ENCODE measurements at places on chromosomes 16 and 17.

DNA sequence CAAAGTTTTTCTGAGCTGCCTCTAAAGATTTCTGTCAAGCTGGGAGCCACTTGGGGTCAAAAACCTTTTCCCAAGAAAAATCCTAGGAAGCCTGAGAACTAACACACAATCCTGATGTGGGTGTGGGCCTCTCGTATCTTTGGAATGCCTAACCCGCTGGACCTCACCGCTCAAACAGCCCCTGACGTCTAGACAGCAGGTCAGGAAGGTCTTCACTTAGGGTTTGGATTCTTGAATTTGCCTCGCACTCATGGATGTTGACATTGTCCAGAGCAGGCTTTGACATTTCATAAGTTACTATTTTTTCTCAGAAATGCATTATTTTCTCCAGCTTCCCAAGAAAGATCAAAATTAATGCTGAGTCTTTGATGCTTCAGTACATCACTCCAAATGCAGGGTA lies 18.9 kb downstream of the TEX2 start:
- no peak for DNase-seq

- no peak for DNase-seq
Observed at GRCh38 chr16:29649588-29650494, 13.2 kb upstream of the SPN start.

- DNase-seq = no peak
Observed at GRCh38 chr16:6250511-6250910, 1082.1 kb upstream of the RBFOX1 start.

GRCh38 chr17:13888056-13888609 lies 181.2 kb upstream of the COX10 start:
- no peak for DNase-seq

- DNase-seq = no peak
Observed at GRCh38 chr16:88430185-88430523, 22.9 kb upstream of the ZFPM1 start.

DNA sequence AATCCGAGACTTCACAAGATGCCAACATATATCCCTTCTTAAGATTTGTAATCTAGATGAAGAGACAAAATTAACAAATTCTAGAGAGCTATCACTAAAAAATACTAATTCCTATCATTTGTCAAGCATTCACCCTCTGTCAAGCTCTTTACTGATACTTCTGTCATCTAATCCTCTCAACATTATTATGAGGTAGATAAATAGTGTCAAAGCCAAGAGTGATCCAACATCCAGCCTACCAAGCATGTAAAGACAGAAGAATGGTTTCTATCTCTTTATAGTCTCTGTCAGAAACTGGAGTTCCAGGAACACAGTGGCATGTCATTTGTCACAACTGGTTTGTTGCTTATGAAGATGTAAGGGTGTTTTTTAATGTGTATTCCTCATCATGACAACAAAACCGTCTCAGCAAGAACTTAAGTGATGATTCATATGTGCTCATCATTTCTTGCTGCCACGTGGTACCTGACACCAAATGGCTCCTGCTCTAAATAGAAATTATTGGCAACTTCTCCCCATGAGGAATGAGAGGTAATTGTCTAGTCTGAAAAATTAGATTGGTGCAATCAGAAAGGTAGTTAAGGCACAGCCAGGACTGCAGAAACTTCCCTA lies 196.8 kb downstream of the TOX3 start:
- DNase-seq = no peak

DNA sequence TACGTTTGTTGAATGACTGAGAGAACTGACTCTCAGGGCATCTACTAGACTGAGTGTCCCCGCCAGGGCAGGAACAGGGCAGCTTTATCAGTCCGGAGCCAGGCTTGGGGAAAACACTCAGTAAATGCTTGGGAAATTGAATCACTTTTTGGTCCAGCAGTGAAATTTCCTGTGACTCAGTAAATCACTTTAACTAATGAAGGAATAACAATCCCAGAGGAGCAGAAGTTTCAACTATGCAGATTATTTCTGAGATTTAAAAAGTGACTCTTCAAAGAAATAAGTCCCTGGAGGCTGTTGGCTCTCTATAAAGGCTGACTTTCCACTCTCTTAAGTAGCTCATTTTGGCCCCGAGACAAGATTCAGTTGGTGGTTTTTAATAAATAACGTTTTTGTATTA lies 101.8 kb downstream of the FOXL1 start:
- no peak for DNase-seq

GRCh38 chr16:55613613-55614335 lies 42.0 kb upstream of the SLC6A2 start:
- no peak for DNase-seq

DNA sequence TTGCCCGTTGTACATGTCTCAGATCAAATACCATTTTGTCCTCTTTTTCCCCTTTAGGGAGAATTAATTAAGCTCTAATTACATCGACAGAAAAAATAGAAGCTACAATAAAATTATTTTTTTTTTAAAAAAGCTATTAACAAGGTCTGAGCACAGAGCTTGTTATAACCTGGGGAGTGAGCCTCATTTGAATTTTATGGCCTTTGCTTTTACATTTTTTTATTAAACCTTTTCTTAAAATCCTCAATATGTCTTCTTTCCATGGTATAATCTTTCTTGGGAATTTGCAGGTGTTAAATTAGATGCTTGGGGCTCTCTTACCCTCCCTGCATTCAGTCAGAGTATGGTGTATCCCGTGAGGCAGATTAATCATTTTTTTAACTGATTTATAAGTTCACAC lies 212.5 kb upstream of the XYLT1 start:
- no peak for DNase-seq

GRCh38 chr17:76568811-76569221 lies 16.8 kb downstream of the ST6GALNAC2 start:
- no peak for DNase-seq

GRCh38 chr16:85557083-85557970 lies 55.8 kb upstream of the GSE1 start:
- DNase-seq = no peak

DNA sequence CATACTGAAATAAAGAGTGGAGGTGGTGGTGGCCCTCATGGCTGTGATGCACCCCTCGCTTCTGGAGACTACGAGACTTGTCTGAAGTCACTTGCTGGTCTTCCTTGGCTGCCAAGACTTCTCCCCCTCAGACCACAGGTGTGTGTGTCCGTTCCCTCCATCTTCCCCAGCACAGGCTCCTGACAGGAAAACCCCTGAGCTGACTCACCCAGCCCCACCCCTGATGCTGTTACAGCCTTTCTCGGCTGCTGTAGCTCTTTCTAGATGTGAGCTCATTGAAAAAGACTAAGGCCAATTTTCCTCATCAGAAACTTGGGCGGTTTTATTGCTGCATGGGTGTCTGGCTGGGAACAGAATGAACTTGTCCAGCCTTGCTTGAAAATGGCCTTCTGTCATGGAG lies 296.9 kb downstream of the TMEM114 start:
- DNase-seq = no peak

DNA sequence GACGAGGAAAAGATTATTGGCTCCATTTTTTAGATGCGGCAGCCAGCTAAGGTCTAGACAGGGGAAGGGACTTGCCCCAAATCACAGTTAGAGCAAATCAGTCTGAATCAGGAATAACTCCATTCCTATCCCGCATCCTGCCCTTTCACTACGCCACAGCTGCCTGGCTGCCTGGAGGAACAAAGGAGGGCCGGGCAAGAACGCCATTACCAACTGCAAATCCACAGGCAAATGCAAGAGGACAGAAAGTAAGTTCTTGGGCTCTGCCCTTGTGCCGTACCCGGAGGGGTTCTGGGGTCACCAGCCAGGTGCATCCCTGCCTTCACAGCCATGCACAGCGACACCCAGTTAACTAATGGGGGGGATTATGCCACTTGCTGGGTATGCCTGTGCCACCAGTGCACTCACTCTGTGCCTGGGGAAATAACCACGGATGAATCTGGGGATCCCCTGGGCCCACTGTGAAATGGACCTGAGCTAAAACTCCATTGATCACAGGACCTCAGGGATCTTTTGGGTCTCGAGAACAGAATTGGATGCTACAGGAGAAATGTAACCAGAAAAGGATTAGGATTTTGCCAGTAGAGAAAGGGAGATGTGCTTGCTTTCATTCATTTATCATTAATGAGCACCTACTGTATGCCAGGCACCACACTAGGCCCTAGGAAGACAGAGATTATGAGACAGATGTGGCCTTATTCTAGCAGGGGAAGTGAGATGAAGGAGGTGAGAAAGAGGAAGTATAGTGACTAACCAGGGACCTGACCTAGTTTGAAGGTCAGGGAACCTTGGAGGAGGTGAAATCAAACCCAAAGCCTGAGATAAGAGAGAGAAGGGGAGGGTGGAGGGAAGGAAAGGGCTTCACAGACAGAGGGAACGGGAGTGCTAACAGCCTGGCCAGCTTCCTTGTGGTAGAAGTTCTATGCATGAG lies 17.7 kb downstream of the BCL7C start:
- DNase-seq = peak; percentile 59

GRCh38 chr17:7004398-7005253 lies 7.8 kb upstream of the RNASEK start:
- peak; percentile 86 for DNase-seq

DNA sequence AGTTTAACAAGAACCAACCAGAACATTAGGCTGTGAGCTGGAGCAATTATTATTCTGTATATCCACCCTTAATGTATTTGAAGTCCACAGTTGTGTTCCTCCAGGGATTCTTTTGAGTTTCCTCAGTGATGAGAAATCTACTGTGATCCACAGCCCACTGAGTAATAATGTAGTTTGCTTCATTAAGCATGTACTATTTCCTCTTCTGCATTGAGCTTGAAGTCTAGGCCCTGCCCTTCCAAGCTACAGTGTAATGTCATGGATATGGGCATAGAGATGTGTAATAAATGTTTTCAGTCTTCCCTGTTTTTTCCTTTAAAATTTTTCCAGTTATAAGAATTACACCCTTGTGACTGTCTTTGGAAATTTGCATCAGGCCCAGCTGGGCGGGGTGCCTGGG lies 36.4 kb upstream of the SLC12A3 start:
- DNase-seq = no peak

GRCh38 chr17:66549731-66550207 lies 247.4 kb downstream of the PRKCA start:
- no peak for DNase-seq

DNA sequence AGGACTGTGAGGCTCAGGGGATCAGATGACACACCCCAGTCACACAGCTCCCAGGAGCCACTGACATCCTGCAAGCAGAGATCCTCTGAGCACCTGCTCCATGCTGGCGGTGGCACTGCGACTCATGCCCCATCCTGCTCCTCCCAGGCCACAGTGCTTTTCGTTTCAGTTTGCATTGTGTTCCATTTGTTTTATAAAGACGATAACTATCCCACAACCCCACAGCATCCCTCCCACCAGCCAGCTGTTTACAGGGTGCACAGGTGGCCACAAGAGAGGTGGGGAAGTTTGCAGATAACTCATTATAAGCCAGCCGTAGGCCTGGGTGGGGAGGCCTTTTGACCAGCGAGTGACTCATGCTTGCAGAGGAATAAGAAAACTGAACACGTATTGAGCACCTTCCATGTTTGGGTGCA lies 28.2 kb downstream of the BCO1 start:
- DNase-seq = no peak

- DNase-seq = peak; percentile 82
Observed at GRCh38 chr17:35119370-35120165, at the start of gene RAD51D. Gene RAD51D, minus strand, starts transcription at chr17:35119860. Its CDS starts 247 bp downstream, at chr17:35119613.

All from CD4-positive, alpha-beta T cell treated with Interleukin-21 for 1 hour (primary cell).